ENCODE measurements at places on chromosomes 6 and 20.

DNA sequence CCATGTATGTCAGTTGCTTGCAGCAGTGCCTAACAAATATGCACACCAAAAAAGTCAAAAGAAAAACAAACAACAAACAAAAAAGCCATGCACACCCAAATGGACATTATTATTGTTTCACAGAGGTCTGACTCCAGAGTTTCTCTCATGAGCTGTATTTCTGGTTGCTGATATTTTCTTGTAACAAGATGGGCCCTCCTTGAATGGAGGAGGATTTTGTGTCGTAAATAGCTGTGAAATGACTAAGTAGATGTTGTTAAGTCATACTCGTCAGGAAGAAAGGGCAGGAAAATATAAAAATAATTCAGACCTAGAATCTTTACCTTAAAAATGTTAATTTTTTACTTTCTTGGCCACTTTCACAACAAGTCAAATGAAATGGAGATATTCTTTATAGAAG is 96.0 kb downstream of the PLEKHG1 start:
- DNase-seq, result no peak

DNA sequence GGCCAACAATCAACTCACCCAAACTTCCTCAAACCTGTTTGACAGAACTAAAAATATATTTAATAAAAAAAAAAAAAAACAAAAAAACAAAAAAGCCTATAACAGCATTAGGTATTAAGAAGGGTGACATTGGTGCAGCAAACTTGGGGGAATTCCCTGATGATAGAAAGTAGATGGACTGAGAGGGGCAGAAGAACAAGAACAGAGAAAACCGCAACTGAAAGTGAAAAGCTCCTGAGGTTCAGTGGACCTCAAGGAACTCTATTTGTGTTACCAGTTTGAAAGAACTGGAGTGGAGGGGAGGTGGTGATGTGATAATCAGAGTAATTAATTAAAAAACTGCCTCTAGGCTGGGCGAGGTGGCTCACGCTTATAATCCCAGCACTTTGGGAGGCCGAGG is 53.8 kb downstream of the MACROD2 start:
- no peak for DNase-seq

GRCh38 chr6:64325093-64325492 is 689.5 kb downstream of the PHF3 start:
- no peak for DNase-seq

DNA sequence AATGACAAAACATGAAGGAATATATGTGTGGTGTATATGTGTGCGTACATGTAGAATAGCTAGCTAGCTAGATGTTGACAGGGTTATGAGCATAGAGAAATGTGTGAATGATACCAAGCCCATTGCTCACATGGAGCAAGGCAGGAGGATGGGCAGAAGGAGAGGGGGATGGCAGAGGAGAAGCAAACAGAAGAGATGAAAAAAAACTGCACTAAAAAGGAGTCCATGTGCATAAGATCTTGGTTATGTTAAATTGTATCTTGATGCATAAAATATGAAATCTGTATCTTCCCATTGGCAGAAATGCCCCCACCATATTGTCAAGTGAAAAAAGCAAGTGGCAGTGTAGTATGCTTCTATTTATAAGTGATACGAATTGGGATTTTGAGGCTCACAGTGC is 125.1 kb downstream of the PRND start:
- no peak for DNase-seq

GRCh38 chr20:9311132-9311531 is 203.3 kb upstream of the LAMP5 start:
- peak; percentile 43 for DNase-seq

- DNase-seq, result peak; percentile 11
Measured at GRCh38 chr6:107624050-107624449, 134.1 kb downstream of the SOBP start.

DNA sequence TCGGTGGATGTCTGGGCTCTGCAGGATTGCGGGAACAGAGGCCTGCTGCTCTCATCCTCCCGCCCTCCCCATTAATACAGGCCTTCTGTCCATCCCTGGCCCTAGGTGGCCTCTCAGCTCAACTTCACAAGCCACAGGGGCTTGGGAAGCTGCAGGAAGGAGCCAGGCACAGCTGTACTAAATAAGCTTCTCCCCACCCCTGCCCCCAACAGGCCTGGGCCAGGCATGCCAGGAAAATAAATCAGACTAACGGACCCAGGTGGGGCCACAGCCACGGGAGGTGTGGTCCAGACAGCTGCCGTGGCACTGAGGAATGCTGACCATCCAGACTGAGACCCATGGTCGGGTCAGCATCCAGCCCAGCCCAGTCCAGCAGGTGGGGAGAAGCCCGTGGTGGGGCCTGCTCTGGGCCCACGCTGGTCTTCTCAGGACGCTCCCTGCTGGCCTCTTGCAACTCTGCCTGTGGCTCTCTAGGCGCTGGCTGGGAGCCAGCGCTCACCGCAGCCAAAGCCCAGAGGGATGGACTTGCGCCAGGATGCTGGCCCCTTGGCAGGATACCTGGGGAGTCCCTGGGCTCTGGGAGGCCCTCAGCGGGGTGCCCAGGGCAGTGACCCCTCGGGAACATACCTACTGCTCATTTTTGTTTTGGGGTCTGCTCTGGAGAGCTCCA is 8.6 kb upstream of the YTHDF1 start:
- DNase-seq, result peak; percentile 91

- DNase-seq, result no peak
Measured at GRCh38 chr6:52731719-52732118, 31.6 kb downstream of the GSTA2 start.

- no peak for DNase-seq
Measured at GRCh38 chr20:57711826-57712225, 2.0 kb upstream of the PMEPA1 start.

- no peak for DNase-seq
Measured at GRCh38 chr20:38945012-38945411, 17.1 kb upstream of the DHX35 start.

- DNase-seq, result peak; percentile 85
Measured at GRCh38 chr20:19964289-19965265, 52.6 kb upstream of the NAA20 start.

- DNase-seq, result no peak
Measured at GRCh38 chr6:35510916-35511561, 1.7 kb downstream of the TULP1 start.

DNA sequence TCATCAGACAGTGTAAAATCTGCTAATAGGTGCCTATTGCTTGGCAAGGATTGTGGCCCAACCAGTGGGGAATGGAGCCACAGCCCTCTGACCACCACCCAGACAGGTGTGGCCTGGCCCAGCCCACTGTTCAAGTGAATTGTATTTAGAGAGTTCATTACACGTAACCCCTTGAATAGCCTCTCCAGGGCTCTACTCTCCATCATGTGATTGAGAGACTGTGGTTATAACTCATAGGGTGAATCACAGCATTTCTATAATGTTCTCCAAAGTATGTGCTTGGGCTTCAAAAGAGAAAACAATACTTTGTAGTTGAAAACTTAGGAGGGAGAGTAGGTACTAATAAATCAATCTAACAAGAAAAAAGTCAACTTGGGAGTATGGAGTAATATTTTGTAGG is 38.4 kb downstream of the ALDH8A1 start:
- DNase-seq, result peak; percentile 90

DNA sequence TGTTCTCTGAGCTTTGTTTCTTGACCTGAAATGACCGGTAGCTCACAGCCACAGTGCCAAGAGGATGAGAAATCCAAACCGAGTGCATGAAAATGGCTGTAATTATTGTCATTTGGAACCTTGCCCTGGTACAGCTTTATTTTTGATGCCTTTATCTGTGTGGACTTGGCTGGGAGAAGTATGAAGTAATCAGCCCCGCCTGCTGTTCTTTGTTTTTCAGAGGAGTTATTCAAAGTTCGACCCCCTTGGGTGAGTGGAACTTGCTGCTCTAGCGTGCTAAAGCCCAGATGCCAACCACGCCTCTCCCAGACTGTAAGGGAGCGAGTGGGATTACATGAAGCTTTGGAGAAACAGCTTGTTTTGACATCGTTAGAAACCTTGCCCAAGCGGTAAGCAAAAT is 48.3 kb downstream of the ECT2L start:
- DNase-seq, result no peak

- DNase-seq, result no peak
Measured at GRCh38 chr6:42740725-42741124, 5.2 kb downstream of the TBCC start.

DNA sequence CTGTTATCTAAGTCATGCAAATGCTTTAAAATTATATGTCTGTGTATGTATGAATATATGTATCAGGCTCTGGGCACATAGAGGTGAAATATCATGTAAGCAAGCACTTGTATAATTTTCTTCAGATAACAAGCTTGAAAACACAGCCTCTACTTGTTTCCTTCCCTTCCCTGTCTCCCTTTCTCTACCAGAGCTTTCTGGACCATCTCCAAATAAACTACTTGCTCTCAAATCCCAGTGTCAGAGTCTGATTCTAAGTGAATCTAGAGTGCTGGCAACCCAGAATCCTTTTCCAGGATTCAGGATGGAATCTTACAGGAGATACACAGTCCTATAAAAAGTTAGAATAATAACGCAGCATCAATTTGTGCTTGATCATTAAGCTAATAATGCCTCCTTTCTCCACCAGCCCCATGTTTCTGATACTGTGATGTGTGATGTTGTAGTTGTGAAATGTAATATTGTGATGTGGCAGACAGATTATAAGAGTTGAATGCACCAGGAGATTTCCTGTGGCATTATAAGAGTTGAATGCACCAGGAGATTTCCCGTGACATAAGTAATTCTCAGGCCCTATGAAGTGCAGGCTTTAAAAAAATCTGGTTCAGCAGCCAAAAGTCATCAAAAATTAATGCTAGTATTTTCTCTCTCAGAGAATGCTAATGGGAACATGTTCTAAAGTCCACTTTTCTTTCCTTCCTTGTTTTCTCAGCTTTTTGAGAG is 89.6 kb downstream of the PCSK2 start:
- no peak for DNase-seq

DNA sequence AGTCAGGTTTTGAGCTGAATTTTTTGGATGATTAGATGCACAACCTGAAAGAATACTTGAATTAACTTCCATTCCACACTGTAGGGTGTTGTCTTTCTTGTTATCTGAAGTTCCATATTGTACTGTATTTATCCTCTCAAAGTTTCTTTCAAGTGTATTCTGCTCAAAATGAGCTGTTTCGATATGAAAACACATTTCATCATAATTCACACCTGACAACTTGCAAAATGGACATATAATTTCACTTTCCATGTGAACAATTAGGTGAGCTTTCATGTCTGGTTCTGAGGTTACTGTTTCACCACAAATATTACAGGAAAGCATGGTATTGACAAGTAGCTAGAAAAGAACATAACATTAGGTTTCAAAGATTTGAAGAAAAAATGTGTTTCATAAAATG is 1.7 kb downstream of the ZUP1 start:
- DNase-seq, result no peak

- peak; percentile 92 for DNase-seq
Measured at GRCh38 chr6:30942338-30943060, 1.7 kb downstream of the MUCL3 start.

- peak; percentile 94 for DNase-seq
Measured at GRCh38 chr6:28269492-28269891, 2.5 kb downstream of the ZSCAN26 start.

- no peak for DNase-seq
Measured at GRCh38 chr6:139062932-139063646, 34.5 kb downstream of the ABRACL start.

GRCh38 chr6:88914180-88914579 is 49.2 kb downstream of the RNGTT start:
- no peak for DNase-seq

- no peak for DNase-seq
Measured at GRCh38 chr6:650098-650497, 6.8 kb downstream of the HUS1B start.

DNA sequence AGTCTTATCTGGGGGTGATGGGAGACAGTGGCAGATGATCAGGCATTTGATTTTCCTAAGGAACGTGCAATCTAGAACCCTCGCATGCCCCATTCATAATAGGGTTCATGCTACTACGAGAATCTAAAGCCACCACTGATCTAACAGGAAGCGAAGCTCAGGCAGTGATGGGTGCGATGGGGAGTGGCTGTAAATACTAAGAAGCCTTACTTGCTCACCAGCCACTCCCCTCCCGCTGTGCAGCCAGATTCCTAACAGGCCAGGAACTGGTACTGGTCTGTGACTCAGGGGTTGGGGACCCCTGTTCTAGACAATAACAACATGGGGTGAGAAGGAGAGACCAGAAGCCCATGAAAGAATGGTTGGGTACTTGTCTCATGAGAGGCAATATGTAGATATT is 4.5 kb downstream of the TREML4 start:
- no peak for DNase-seq

DNA sequence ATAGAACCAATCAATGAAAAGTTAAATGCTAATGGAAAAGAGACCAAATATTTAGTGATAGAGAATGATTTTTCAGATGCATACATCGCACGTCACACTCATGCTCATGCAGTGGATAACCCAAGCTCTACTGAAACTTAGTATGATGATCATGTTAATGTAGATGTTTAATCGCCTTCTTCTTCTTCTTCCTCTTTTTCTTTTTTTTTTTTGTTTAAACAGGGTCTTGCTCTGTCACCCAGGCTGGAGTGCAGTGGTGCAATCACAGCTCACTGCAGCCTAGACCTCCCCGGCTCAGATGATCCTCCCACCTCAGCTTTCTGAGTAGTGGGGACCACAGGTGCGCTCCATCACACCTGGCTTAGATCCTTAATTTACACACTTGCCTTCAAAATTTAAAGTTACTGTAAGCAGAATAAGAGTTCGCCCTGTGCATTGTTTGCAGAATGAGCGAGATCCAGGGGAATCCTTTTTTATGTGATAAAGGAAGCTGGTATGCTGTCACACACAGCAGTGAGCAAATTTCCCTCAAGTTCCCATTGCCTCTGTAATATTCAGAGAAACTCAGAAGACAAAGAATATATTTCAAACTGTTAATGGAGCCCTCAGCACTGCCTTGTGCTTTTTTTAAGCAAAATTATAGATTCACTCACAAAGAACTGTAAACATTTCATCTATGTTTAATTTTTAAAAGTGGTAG is 194.2 kb upstream of the SGK1 start:
- no peak for DNase-seq

DNA sequence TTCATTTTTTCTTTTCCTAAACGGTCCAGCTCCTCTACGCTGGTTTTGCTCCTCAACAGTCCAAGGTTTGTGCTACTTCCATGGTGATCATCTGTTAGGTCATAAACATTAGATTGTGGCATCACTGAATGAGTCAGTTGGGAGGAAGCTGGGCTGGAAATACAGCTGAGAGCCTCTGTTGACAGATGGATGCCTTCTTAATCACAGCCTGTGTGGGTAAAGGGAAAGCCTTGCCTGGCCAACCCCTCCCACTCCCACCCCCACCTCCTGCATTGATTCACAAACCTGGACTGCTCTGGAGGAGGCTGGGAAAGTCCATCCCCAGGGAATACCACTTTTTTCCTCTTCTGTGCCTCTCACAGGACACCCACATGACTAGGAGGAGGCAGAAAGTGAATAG is 180.6 kb upstream of the CCN2 start:
- DNase-seq, result peak; percentile 99

GRCh38 chr20:34712525-34713192 is 8.5 kb downstream of the TP53INP2 start:
- DNase-seq, result peak; percentile 13
